ENCODE measurements at places on chromosomes 3 and 15.

DNA sequence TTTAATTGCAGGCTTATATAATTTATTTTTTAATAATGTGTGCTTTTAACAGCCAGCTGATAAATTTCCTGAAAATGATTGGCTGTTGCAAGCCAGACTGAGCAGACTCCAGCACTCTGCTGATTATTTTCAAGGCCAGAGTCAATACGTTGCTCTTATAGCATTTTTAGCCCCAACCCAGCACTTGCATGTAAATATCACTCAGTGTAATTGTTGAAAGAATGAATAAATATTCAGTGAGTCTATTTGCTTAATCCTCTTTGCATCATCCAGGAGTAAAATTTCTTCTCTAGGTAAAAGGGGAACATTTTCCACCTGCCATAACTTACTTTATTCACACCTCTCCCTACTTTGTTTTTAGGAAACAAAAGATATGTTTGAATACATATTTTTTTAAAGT is 2.9 kb downstream of the GABRR3 start:
- DNase-seq, result no peak

- DNase-seq, result no peak
Measured at GRCh38 chr3:113721636-113722035, 24.4 kb downstream of the NAA50 start.

GRCh38 chr15:76342382-76343201 is 6.0 kb downstream of the ISL2 start:
- no peak for DNase-seq

DNA sequence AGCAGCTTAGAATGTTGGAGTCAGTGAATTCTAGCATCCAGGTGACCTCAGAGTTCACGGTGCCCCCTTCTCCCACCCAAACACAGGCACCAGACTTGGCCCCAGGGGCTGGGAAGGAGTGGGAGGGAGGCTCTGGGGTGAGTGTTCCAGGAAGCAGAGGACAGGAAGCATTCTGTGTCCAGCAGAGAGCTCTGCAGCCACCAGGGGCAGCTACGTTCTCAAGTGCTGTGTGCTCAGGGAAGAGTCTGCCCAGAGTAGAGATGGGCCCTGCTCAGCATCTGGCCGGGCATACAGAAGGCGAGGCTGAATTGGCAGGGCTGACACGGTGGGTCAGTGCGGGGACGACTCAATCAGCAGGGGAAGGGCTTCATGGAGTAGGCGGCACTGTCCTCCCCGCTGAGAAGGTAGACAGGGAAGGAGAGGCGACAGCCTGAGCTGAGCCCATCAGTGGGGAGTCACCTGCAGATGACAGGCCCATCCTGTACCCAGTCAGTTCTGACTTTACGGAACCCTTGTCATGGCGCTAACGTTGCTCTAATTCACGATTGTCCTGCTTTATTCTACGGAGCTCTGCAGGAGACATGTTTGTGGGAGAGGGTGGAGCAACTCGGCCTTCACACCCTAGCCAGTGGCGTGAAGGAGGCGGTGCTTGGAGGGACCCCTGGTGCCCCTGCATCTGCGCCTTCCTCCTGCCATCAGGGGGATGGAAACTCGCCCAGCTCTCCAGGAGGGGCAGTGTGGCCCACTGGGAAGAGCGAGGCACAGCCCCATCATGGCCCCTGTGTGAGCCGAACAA is 82.2 kb downstream of the C3orf70 start:
- DNase-seq, result peak; percentile 20

DNA sequence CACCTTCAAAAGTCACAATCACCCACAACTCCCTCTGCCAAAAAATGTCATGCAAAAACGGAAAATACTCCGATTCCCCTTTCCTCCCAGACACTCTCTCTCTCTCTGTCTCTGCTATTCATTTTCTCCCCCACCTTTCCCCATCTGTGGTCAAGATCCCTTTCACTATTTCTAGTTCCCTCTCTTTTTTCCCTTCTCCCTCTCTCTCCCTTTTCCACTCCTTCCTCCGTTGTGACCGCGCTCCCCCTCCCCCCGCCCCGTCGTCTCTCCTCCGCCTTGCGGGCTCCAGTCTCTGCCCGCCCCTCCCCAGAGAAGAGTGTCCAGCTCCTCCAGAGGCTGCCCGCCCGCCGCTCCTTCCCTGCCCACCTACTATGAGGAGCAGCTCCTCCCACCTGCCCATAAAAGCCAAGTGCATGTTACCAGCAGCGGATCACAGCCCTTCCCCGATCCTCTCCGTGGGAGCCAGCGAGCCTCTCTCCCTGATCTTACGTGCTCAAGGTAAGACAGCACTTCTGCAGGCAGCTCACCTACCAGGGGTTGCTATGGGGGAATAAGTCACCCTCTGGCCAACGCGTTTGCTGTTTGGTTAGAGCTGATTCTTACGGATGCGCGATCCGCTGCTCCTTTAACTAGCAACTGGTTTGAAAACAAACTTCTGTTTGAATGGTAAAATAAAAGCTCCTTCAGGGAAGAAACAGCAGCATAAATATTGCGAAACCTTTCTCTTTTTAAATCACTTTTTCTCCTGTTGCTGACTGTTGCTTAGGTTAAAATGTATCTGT is at the start of gene COL8A1:
Gene COL8A1, plus strand, starts transcription at position 428 of the 782 bp plus-strand sequence. CDS start 152,089 bp downstream, outside the sequence.
- peak; percentile 84 for DNase-seq

- no peak for DNase-seq
Measured at GRCh38 chr3:32553459-32553858, 17.2 kb downstream of the DYNC1LI1 start.

DNA sequence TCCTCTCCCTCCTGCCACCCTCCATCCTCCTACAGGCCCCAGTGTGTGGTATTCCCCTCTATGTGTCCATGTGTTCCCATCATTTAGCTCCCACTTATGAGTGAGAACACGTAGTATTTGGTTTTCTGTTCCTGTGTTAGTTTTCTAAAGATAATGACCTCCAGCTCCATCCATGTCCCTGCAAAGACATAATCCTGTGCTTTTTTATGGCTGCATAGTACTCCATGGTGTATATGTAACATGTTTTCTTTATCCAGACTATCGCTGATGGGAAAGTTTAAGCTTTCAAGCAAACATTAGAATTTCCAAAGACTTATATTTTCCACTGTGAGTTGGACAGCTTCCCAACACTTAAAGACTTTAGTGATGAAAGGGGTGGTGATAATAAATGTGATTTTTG is 105.9 kb upstream of the PIAS1 start:
- no peak for DNase-seq

- no peak for DNase-seq
Measured at GRCh38 chr3:61715886-61716527, 154.6 kb downstream of the PTPRG start.

DNA sequence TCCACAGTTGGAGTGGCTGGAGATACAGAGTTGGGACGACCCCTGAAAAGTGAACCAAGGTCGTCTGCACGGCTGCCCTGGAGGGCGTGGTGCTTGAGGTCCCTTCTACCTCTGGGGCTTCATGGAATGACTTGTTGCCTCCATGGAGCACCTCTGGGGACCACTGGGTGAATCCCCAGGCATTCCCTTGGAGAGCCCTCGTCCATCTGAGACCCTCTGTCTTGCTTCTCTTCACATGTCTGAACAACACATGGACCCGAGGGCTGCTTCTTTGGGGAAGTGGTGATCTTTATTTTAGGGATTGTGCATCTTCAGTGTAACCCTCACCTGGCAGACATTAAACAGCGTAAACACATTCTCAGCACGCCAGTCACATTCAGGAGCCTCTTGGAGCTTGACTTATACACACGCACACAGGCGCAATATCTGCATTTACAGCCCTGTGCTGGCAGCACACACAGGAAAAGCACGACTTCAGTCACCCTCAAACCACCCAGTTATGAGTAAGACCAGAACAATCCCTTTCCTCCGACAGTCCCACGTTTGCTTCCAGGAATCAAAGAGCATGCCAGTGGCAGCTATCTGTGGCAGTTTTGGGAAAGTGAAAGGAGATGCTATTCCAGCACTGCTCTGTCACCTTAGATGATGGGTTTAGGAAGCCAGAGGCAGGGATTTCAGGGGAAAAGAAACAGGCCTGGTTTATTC is 12.6 kb downstream of the FAM107A start:
- DNase-seq, result peak; percentile 16

- no peak for DNase-seq
Measured at GRCh38 chr3:17724122-17724521, 18.3 kb downstream of the TBC1D5 start.

DNA sequence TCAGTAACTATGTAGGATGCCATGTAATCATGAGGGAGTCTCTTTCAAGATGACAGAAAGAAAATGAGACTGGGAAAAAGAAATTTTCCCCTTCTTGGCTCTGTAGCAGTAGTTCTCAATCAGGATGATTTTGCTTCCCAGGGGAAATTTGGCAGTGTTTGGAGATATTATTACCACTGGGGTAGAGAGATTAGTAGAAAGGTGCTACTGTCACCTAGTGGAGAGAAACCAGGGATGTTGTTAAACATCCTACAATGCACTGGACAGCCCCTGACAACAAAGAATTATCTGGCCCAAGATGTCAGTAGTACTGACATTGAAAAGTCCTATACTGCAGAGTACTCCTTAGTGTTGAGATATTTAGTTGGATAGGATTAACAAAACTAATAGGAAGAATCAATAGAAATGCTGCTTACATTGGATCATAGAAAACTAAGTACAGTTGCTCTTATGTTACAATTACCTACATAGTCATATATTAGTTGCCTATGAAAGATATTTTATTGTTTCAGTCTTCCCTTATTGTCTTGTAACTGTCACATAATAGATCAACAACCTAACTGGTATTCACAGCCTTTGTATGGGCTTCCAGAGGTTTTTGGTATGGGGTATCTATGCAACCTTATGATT is 433.3 kb downstream of the RAP2B start:
- peak; percentile 29 for DNase-seq

GRCh38 chr15:60115579-60116380 is 111.7 kb downstream of the FOXB1 start:
- DNase-seq, result peak; percentile 32

GRCh38 chr15:71329041-71329440 is 213.8 kb downstream of the THSD4 start:
- DNase-seq, result peak; percentile 58

DNA sequence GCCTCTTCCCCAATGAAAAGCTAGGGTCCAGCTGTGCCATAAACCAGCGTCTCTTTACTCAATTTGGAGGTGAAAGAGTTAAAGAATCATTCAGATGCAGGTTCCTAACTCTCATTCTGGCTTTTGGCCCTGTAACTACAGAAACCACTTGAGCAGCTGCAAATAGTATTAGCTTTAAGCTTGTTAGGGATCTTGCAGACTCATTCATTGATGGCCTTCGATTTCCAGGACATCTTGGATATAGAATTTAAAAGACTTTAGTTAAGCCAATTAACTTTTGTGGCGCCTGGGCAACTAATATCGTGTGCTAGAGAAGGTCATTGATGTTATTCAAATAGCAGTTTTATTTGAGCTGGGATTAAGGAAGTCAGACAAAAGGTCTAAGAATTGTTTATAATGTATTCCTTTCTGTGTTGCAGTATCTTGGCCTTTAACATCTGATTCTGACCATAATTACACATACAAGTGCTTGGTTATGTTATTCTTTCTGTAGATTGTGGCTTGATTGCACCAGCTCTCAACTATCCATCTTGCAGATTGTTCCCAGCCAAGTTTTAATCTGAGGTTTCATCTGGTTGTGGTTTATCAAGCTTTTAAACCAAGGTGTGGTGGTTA is 185.3 kb downstream of the CACNA2D3 start:
- DNase-seq, result no peak

DNA sequence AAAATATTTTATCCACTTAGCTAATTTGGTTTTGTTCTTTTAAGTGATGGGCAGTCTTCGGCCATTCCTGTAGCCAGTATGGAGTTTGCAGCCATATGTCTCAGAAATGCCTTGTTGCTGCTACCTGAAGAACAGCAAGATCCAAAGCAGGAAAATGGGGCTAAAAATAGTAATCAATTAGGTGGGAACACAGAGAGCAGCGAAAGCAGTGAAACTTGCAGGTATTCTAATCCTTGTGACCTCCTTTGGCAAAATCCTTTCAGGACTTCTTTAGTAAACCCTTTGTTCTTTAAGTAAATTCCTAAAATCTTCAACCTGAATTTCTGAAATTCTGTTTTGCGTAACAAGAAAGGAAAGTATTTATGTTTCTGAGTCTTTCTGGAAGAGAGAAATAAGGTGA is 49.8 kb downstream of the CNOT10 start:
- no peak for DNase-seq

- peak; percentile 23 for DNase-seq
Measured at GRCh38 chr15:64902863-64903262, 8.8 kb upstream of the ANKDD1A start.

DNA sequence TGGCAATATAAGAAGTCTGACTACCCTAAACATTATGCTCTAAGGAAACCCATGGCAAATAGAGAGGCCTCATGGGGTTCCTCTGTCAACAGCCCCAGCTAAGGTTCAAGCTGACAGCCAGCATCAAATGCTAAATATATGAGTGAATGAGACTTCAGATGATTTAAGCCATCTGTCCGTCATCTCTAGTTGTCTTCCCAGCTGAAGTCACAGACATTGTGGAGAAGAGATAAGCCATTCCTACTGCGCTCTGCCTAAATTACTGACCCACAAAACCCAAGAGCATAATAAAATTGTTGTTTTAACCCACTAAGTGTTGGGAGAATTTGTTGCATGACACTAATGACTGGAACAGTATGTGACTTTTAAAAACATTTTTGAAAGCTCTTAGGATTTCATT is 87.3 kb upstream of the IGSF10 start:
- DNase-seq, result no peak

GRCh38 chr3:175726228-175726627 is 867.1 kb downstream of the NAALADL2 start:
- DNase-seq, result no peak

DNA sequence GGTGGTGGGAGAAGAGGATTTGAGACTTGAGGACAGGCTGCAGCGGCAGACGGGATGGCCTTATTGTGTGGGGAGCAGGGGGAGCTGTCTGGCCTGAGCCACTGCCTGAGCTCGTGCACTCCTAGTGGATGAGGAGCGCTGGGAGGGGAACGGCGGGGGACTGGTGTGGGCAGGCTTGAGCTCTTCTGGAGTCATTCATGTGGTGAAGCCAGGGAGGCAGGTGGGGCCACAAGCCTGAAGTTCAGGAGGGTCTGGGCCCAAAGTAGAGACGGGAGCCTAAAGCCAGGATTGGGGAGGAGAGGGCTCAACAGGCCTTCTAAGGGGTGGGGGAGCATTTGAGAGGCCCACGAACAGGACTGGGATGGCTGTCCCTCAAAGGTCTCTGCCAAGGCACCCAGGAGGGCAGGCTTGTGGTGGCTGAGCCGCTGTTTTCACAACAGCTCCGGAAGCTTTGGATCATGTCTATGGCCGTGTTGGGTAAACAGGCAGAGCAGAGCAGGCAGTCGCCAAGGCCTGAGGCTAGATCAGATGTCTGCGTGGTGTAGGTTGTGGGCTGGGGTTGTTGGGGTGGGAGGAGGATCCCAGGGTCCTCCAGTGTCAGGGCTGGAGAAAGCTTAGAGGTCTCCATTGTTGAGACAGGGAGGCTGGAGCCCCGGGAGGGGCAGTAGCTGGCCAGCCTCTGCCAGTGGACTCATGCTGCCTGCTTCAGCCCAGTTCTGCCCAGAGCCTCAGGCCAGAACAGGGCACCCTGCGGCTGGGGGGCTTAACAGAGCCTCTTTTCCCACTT is 8.2 kb downstream of the PRKCD start:
- peak; percentile 7 for DNase-seq

DNA sequence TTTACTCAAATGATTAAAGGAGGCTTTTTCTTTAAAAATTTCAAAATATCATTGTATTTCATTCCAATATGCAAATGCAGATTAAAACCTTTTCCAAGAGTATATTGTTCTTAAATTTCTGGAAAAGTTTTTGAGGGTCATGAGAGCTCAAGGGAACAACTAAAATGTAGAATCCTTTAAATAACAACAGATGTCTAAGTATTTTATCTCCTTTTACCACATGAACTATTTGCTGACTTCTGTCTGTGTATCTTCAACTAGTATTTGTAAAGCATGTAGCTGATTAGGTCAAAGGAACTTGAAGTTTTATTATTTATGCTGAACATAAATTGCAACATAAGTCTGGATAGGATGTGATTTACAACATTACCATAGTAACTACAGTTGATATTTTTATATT is 402.6 kb downstream of the CNTN6 start:
- DNase-seq, result no peak
